Stimulated activated naive CD8-positive, alpha-beta T cell treated with anti-CD3 and anti-CD28 coated beads, Interleukin-15, amount 100 ng/mL, for 72 hours (primary cell): ENCODE measurements at places on chromosomes 7 and 10.

DNA sequence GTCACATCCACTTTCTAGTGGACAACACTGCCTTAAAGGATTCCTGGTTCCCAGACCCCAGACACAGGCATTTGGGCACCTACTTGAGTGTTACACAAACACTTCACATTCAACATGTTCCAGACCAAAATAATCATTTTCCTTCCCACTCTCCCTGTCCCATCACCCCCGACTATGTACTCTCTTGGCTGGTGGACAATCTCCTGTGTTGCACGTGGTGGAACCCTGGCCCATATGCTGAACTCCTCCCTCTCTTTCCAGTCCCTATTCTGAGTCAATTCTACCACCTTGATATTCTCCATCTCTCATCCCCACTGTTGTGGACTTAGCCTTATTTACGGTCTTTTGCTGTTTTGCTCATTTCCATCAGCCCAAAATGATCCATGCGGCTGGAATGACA, 8.3 kb upstream of the SEPHS1 start:
- no peak for DNase-seq

DNA sequence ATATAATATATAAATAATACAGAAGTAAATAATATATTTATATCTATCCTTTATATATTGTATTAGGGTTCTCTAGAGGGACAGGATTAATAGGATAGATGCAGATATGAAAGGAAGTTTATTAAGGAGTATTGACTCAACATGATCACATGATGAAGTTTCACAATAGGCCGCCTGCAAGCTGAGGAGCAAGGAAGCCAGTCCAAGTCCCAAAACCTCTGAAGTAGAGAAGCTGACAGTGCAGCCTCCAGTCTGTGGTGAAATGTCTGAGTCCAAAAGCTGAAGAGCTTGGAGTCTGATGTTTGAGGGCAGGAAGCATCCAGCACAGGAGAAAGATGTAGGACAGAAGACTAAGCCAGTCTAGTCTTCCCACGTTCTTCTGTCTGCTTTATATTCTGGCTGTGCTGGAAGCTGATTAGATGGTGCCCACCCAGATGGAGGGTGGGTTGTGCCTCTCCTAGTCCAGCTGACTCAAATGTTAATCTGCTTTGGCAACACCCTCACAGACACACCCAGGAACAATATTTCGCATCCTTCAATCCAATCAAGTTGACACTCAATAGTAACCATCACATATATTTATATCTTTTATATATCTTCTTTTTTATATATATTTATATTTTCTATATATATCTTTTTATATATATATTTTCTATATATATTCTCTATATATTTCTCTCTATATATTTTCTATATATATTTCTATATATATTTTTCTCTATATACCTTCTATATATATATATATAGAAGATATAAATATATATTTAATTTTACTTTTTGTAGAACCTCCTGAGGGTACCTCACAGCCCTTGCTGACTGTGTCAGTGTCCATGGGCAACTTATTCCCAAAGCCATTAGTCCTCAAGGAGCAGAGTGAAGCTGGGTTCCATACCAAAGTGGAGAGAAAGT, 24.6 kb upstream of the AKR1B10 start:
- no peak for DNase-seq

DNA sequence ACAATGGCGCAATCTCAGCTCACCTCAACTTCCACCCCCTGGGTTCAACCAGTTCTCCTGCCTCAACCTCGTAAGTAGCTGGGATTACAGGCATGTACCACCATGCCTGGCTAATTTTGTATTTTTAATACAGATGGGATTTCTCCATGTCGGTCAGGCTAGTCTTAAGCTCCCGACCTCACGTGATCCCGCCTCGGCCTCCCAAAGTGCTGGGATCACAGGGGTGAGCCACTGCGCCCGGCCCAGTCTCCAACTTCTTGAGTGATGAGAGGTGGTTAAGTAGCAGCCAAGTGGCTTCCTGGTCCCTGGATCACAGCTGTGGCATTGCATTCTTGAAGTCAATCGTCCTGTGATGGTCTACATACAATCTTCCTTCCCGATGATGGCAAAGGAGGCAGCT, 46.1 kb upstream of the NFE2L3 start:
- no peak for DNase-seq

DNA sequence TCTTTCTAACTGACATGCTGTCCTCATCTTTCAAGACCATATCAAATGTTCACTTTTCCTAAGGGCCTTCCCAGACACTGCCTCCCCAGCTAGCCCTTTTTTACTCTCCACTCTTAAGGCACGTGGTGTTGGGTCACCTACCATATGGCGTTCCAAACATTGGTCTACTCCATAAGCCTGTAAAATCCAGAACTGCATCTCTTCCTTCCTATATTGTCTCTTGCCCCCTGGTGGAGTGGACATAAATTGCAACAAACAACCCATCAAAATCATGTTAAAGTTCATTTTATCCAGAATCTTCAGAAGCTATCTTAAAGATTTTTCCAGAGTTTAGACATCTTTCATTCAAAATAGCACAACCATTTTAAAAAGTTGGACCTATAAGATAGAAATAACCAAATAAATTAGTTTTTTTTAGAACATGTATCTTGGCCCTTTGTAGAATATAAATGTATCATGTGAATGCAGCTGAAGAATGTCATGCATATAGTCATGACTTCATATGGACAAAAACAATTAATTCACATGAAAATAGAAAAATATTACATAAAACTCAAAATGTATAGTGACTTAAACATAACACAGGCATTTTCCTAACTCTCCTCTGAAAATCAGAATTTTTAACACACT, 180.6 kb upstream of the CHRM2 start:
- DNase-seq, result no peak

- no peak for DNase-seq
These were observed 9.6 kb upstream of the KCP start for GRCh38 chr7:128919881-128920799.

DNA sequence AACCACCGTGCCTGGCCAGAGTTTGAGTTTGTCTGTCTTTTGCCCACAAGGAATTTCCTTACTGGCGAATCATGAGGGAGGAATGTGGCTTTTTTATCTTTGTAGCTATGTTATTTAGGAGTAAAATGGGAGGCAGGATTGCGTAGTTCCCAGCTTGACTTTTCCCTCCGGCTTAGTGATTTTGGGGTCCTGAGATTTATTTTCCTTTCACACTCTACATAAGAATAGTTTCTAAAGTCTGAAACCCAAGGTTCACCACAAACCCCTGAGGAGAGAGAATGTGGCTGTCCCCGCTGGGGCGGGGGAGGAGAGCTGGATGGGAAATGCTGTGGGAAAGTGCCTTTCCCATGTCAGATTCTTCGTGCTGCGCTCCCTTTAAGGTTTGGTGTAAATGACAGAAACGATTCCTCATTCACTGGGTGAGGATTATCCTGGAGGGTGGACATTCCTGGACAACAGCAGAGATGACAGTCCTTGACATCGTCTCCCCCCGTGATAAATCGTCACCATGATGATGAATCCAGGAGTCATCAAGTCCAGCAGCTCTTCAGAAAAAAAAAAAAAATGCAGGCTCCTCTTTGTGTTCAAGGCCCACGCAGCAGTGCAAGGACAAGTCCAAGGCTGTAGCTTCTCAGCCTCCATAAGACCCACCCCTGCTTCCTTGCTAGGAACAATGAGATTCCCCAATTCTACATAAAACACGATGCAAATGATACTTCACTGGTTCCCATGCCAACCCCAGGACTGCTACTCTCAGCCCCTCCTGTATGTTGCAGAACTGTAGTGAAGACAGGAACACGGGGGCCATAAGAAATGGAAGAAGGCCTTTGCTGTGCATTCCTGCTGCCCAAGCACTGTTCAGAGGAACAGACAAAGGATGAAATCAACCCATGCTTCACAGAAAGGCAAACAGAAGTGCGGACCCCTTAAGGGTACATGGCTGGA, 233.1 kb downstream of the CCDC3 start:
- no peak for DNase-seq

DNA sequence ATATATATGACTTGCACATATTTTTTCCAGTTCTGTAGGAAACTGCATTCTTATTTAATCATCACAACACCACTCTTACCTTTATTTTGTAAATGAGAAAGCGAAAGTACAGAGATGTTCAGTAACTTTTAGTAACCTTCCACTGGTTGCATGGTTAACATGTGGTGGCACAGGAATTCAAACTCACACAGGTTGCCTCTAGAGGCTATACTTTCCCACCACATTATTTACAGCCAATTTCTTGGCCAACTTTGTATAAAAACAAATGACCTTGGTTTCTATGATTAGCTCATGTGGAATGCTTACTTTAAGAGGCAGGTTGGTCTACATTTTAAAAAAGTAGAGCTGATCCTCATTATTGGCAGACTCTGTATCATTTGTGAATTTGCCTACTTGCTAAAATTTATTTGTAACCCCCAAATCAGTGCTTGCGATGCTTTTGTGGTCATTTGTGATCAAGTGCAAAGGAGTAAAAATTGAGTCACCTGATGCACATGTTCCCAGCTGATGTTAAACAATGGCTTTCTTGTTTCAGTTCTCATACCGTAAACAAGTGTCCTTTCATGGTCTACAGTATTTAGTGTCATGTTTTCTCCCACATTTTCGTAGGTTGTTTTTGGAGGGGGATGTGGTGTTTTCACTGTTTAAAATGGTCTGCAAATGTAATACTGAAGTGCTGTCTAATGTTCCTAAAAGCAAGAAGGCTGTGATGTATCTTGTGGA, 14.8 kb downstream of the BBS9 start:
- no peak for DNase-seq
